ENCODE measurements at places on chromosomes 4 and X. TPM values are rescaled to one million over a fixed set of nuclear protein-coding genes. Genes with fewer than 3 reads are reported as not detected.

DNA sequence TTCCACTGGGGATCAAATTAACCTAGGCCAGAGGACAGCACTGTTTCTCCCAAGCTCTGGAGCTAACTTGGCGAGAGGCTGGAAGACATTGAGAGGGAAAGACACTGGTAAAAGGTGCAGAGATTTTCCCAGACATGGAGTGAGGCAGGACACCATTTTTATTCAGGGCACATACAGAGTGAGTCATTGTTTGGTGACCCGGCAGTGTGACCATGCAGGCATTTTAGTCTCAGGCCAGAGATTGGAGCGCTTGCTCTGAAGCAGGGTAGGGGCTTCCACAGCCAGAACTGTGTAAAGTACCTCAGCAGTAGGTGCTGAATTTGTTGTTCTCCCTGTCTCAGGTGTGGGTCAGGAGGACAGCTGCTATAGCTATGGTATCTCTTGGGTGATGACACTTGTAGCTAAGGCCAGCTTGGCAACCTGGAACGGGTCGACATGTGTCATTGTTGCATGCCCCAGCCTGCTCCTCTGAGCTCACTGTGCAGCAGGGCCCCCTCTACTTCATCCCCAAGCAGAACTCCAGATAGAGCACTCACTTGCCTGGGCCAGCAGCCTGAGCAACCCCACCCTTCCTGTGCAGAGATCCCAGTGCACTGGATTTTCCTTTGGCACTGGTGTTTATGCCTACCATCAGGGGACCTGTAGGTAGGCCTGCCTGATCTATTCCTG, 79.8 kb upstream of the ATP8A1 start:
- no peak for DNase-seq

- DNase-seq, result no peak
These were observed 177.4 kb upstream of the PPP1R2C start for GRCh38 chrX:42955349-42955748.

DNA sequence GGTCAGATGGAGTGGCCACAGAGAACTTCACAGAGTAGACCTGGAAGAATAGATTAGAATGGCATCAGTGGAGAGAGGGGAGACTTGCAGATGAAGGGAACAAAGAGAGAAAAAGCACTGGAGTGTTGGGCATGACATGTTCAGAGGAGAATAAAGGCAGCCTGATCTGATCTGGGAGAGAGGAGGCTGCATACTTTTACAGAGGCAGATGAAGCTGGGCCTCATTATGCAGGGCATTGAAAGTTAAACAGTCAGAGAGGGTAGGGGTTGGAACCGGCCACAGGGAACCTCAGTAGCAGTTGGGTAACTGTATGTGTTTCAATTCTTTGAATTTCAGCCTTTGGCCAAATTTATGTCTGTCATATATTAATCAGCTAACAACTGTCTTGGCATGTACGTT, 61.2 kb downstream of the SH3BGRL start:
- DNase-seq, result no peak

DNA sequence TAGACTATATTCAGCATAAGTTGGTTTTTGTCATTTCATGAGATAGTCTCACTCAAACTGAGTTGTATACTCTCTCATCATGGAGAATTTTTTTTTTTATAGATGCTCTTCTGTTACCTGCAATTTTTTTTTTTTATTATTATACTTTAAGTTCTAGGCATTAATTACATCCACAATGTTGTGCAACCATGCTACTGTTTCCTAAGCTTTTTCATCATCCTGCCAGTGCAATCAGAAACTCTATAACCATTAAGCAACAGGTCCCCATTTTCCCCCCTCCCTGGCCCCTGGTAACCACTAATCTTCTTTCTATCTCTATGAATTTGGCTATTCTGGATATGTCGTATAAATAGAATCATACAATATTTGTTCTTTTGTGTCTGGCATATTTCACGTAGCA, 321.6 kb downstream of the STIM2 start:
- DNase-seq, result no peak

- DNase-seq, result no peak
These were observed 40.3 kb upstream of the TFDP3 start for GRCh38 chrX:133258481-133258880.

DNA sequence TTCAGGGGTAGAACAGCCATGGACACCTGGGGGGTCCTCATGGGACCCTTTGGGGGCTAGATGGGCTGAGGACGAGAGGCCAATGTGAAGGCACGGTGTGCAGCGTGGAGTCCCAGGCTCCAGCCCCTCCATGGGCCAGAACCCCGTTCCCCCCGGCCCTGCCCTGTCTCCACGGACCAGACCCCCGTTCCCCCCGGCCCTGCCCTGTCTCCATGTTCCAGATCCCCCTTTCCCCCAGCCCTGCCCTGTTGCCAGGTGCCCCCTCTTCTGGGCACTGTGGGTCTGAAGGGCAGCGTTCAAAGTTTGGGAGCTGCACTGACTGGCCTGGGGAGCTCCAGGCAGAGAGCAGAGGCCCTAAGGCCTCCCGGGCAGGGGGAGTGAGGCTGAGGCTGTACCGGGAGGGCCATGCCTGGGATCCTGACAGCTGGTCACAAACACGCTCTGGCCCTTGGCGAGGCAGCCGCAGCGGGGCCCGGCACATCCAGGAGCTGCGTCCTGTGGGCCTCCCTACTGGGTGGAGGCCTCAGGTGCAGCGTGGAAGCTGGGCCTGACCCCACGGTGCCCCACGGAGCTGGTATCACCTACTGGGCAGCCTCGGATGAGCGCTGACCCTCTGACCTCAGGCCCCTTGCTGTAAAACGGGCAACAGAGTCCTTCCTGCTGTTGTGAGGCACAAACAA, 8.9 kb downstream of the DGKQ start:
- no peak for DNase-seq

DNA sequence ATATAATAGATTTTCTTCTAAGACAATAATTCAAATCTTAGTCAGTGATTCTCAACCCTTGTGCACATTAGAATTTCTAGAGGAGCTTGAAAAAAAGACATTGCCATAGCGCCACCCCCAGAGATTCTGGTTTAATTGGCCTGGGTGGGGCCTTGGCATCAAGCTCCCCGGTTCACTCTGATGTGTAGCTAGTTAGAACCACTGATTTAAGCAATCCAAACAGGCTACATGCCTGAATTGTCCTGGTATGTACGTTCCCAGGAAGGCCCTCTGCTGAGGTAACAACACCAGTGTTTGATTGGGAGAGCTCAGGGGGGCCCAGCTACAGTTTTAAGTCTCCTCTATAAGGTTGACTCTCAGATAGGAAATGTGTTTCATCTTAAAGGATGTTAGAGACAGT, 1.3 kb upstream of the ATP10D start:
- DNase-seq, result no peak

DNA sequence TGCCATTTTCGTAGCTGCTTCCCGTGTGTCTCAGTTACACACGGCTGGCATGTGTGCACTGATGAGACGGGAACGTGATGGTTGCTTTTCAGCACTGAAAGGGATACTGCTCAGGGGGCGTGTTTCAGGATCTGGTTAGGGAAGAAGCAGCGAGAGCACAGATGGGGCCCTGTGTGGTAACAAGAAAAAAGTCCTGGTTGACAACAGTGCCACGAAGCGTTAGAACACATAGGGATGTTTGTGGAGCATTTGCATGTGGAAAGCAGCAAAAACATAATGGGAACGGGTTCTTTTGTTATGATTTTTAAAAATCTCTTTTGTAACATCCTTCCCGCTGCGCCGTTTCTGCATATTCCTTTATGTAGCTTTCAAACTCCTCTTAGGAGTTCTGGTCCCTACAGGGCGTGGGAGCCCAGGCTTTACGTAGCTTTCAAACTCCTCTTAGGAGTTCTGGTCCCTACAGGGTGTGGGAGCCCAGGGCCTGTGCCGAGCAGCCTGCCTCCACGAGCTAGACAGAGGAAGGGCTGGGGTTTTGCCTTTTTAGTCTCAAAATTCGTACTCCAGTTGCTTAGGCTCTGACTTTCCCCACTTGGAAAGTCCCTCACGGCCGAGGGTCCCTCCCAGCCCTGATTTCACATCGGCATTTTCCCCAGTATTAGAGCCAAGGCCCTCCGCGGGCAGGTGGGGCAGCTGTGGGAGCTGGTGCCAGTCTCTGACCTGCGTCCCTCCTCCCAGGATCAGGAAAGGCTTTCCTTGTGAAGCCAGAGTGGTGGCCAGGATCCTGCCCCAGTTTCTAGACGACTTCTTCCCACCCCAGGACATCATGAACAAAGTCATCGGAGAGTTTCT, 11.0 kb upstream of the MSANTD1 start:
- no peak for DNase-seq

DNA sequence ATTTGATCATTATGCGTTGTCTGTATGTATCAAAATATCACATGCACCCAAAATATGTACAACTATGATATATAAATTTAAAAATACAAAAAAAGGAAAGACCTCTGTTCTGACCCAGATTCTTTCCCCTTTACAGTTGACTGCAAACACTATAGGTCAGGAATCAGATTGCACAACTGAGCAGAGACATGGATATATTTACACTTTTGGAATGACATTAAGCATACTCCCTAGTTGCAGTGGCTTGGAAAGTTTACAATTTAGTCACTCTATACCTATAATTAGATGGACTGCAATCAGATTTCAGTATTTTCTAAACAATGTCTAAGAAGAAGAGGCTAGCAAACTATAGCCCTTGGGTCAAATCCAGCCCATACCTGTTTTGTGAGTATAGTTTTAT, 98.5 kb upstream of the INPP4B start:
- DNase-seq, result no peak

GRCh38 chr4:82988323-82988832, 22.2 kb downstream of the LIN54 start:
- no peak for DNase-seq

GRCh38 chr4:8744083-8744805, 127.4 kb downstream of the HMX1 start:
- DNase-seq, result peak; percentile 59

- no peak for DNase-seq
These were observed 13.1 kb downstream of the ATP2B3 start for GRCh38 chrX:153530411-153531129.

GRCh38 chr4:184370711-184371389, 103.5 kb downstream of the IRF2 start:
- no peak for DNase-seq

Gene ERVMER34-1
- total RNA-seq, result 0.13 TPM

Gene TLR1
- total RNA-seq, result 18.1 TPM

Gene HMGN5
- total RNA-seq, result 8.3 TPM

Gene MAOB
- total RNA-seq, result 44.7 TPM

Gene DUSP9
- not detected for total RNA-seq

Gene HTR2C
- total RNA-seq, result not detected
